WERI-Rb-1 (cell line): ENCODE measurements at places on chromosomes 4 and X.

GRCh38 chrX:47577901-47578300, 4.3 kb upstream of the TIMP1 start:
- DNase-seq: no peak

GRCh38 chr4:78645853-78646757, 94.5 kb downstream of the ANXA3 start:
- no peak for DNase-seq

DNA sequence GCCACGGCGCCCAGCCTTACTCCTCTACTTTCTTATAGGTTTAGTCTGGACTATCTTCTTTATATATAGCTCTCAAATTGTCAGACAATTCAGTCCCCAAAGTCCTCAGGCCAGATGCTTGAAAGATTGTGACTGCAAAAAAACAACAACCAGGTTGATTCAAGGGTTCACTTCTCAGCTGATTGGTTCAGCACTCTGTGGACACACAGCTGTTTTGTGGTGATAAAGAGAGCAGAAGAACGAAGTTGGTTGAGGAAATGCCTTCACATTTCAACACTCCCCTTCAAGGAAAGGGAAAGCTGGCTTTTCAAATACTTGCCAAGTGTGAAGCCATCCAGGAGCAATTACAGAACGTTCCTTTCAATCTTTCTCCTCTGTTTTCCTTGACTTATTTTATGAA, 166.8 kb downstream of the SHROOM3 start:
- no peak for DNase-seq

DNA sequence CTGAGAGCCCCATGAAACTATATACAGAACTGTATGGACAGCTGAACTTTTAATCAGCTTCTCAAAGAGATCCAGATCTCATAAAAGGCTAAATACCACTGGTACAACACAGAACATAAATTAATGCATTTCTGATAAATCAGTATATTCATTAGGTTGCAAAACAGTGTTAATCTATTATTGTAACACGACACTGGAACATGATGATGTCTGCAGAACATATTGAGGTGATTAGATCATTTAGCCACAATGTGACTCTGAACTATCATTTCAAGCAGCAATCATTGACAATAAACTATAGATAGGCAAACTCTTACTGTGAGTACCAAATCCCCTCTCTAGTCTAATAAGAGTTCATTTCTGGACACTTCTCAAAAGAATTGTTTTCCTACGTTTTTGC, 50.3 kb downstream of the GASK1B start:
- DNase-seq: no peak

DNA sequence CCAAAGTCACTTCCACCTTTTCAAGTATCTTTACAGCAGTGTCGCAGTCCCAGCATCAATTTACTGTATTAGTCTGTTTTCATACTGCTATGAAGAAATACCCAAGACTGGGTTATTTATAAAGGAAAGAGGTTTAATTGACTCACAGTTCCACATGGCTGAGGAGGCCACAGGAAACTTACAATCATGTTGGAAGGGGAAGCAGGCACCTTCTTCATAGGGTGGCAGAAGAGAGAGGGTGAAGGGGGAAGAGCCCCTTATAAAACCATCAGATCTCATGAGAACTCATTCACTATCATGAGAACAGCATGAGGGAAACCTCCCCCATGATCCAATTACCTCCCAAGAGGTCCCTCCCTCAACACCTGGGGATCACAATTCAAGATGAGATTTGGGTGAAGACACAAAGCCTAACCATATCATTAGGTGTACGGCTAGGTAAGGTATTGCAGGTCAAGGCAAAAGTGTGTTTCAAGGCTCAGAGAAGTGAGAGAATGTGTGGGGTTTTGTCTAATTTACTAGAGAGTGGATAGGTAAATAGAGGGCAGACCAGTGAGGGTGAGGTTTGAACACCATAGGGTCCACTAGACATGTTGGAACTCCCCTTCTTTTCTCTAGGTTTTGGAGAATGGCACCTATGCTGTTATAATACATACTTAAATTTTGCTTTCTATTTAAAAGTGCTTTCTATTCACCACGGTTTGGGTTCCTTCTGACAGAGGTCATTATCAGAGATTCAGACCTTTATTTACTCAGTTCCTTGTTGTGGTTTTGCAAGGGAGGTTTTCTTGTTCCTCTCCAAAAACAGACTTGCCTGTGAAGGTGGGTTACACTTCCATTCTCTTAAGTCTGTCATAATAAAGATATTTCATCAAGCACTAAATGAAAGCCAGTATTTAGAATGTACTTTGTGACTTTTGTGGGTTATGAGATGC, 186.6 kb downstream of the CPEB2 start:
- no peak for DNase-seq

- no peak for DNase-seq
Observed at GRCh38 chrX:118523920-118524319, 28.3 kb downstream of the DOCK11 start.

DNA sequence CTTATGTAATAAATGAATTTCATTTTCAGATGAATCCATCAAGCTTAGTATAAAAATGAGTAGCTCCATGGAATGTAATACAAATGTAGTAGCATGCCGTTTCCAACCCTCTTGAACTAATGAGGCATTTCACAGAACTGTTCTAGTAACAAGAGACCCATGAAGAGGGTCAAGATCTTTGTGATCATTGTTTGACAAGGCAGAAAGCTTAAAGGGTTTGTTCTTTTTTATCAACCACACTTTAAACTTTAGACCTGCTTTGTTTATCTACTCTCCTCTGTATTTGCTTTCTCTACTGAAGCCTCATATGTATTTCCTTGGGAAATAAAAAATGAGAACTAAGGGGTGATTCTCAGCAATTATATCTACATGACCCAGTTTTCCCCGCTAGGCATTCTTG, 513.9 kb downstream of the ARAP2 start:
- no peak for DNase-seq

DNA sequence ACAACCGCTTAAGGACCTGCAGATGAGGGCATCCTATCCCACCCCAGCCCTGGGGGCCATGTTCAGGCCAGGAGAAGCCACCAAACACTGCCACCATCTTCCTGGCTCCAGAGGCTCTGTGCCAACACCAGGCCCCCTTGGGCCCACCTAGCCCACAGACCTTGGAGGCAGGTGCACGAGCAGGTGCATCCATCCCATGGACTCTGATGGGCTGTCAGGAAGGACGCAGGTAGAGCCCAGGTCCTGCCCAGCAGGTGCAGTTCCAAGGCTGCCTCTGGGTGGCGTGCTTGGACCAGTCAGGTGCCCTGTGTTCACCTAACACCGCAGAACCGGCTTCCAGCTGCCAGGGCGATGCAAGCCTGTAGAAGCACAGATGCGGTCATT, 22.8 kb upstream of the PDE6B start:
- peak; percentile 96 for DNase-seq

GRCh38 chr4:164169591-164169990, 584.3 kb upstream of the SMIM31 start:
- DNase-seq: no peak

- no peak for DNase-seq
Observed at GRCh38 chr4:87018753-87019152, 83.9 kb downstream of the AFF1 start.

DNA sequence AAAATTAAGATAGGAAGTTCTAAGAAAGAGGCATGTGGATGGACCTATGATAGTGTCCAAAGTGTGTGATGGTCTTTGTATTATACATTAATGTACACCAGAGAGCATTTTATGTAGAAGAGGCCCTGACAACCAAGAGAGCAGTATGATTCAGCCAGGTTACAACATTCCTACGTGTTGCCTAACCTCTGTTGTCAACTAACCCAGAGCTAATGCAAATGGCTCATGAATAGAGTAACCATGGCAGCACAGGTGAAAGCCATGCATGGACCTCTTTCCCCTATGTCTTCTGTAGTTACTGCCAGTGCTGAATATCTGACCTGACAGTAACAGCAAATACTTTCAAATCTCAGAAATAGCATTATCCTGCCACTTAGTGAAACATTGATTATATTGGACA, 255.6 kb downstream of the NDST4 start:
- no peak for DNase-seq

DNA sequence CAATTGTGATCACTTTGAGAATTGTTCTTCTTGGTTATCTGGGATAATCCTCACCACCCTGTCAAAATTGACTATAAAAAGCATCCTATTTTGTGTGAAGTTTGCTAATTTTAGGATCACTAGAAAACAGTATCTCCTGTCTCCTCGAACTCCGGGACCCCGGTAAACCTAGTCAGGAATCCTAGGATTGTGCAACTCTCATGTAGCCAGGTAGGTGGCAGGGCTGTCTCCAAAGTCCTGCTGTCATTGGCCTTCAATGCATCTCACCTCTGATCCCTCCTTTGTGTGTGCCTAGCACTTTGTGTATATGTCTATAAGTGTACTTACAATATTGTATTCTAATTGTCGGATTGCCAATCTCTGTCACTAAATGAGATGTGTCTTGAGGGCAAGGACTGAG, 1564.8 kb downstream of the RPA4 start:
- DNase-seq: no peak

DNA sequence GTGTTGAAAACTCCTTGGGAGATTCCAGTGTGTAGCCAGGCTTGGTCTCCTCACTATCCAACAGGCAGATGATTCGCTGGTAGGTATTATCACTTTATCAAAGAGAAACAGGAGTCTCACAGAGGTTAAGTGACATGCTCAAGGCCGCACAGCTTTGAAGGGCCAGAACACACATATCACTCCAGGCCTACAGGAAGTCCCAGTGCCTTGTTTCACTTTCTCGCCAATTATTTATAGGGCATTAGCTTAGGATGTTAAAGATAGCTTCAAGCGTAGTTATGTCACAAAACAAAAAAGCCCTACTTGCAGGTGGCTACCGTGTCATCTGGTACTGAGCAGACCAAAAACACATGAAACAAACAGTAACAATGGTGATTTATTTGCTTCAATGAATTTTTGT, 13.2 kb downstream of the ATP8A1 start:
- DNase-seq: no peak

GRCh38 chr4:169352360-169352759, 81.6 kb upstream of the SH3RF1 start:
- no peak for DNase-seq

GRCh38 chrX:108541286-108541685, 101.6 kb downstream of the COL4A5 start:
- DNase-seq: no peak
